ENCODE measurements at places on chromosomes 5 and 9.

- DNase-seq = no peak
Observed at GRCh38 chr9:31608416-31608815, 776.0 kb upstream of the ACO1 start.

- DNase-seq = no peak
Observed at GRCh38 chr5:31452314-31452713, 79.6 kb downstream of the DROSHA start.

- no peak for DNase-seq
Observed at GRCh38 chr5:146073239-146073900, 32.0 kb downstream of the PLAC8L1 start.

- no peak for DNase-seq
Observed at GRCh38 chr9:116061546-116062205, 91.9 kb upstream of the PAPPA start.

- DNase-seq = no peak
Observed at GRCh38 chr9:128781187-128782070, 5.6 kb upstream of the TBC1D13 start.

DNA sequence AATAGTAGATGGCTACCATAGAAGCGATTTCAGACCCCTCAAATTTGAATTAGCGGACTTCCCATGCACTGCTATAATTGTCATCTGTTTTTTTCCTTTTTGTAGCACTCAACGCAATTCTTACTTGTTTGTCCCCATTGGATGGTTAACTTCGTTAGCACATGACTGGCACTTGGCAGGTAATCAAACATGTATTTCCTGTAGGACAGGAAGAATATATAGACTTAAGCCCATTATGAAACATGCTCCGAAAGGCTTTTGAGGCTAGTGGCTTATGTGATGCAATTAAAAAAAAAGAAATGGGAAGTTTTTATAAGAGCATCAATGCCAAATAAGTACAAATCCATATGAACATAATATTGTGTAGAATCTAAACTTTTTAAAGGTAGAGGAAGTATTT, 301.2 kb downstream of the PSAT1 start:
- no peak for DNase-seq

DNA sequence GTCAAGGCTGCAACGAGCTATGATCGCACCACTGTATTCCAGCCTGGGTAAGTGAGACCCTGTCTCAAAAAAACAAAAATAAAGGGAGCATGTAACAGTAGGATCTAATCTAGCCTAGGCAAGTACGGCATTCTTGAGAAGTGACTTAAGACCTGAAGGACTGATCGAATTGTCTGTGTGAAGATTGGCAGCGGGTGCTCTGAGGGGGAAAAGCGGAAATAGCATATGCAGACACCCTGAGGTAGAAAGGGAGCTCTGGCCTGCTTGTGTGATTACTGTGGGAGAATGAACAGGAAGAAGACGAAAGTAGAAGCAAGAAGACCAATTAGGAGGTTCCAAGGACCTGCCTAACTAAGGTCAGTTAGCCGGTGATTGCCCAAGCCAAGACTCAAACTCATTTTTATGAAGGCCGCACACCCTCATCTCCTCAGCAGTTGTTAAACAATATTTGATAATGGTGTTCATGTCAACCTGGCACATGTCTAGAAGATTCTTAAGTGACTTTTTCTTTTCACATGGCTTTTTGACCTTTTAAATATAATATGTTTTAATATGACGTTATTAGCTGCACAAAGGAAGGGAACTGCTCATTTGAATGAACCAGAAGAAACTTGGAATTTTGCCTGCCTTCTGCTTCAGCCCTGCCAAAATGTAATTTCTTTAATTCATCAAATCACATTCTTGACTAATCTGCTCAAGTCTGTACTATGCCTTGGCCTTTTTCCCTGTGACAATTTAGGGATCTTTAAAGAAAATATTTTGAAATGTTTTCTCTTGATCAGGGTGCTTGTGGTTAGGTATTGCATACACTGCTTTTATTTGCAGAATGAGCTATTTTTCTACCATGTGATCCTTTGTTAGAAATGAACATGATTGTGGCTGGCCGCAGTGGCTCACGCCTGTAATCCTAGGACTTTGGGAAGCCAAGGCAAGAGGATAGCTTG, 289.2 kb upstream of the DMRT1 start:
- DNase-seq = no peak
